ENCODE measurements at places on chromosomes 7 and 10.

DNA sequence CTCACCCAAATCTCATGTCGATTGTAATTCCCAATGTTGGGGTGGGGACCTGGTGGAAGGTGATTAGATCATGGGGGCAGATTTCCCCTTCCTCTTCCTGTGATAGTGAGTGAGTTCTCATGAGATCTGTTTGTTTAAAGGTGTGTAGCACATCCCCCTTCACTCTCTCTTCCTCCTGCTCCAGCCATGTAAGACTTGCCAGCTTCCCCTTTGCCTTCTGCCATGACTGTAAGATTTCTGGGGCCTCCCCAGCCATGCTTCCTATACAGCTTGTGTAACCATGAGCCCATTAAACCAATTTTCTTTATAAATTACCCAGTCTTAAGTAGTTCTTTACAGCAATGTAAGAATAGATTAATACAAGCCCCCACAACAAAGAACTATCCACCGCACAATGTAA, 109.9 kb upstream of the JAZF1 start:
- DNase-seq, result no peak

DNA sequence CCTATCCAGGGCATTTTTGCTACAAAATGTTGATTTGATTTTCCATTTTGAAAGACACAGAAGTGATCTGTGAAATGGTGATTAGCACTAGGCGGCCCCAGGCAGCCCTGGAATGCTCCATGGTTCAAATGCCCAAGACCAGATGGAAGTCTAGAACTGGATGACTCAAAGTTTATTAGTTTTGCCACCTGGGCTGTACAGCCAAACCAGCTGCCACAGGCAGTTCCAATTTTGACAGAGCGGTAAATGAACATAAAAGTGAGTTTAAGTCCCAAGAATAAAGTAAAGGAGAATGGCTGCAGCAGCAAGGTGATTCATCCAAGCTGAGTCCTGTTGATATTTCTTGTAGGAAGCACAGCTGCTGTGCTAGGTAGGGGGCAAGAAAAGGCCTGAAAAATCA, 180.5 kb downstream of the SUGCT start:
- DNase-seq, result no peak

DNA sequence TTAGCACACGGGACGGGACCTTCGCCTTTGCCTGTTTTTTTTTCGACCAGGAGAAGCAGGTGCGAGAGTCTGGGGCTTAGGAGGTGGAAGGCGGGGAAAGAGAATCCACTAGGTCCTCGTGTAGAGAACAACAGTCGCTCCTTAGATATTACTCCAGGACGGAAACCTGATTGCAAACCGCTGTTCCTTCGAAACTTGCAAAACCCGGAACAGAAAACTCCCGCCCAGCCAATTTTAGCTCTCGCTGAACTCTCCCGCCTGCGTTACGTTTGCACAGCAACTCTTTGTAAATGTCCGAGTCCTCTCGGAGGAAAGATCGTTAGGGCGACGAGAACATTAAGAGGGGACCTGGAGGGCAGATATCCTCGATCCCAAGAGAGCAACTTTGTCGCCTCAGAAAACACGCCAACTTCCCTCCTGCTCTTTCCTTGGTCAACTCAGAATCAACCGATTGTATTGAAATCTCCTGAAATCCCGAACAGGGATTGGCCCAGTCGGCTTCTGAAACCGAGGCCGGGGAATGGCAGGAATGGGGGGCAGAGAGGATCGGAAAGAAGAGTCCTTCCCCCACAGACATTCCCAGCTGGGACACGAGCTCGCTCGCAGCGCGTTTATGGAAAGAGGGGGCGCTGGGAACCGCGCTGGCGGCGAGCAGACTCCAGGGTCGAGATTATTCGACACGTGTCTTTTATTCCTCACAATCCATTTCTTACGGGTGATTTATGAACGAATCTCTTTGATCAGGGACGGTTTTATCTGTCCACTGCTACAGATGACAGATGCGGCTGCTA, 9.9 kb downstream of the TWIST1 start:
- DNase-seq, result no peak

DNA sequence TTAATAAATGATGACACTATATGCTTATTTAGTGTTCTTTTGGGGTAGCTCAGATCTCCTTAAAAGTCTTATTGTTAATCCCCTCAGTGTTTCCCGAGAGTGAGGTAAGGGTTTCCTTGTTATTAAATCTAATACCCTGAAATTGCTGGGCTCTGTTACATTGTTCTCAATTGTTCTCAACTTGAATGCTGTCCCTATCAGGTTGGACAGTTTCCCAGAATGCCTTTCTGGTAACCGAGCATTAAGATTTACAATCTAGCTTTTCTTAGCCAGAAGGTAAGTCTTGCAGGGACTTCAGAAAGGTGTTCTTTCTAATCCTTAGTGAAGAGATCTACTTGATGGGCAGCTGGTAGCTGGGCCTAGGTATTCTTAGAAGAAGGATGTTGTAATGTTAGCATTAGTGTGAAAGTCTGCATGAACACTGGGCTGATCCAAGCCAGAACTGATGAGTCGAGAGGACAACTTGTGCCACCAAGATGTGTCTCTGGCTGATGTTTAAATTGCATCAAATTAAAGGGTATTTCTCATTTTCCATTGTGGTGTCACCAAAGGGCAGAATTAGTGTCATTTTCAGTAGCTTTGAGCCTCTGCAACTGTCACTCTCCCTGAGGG, 89.9 kb downstream of the SND1 start:
- DNase-seq, result no peak

GRCh38 chr10:69891057-69891617, 89.4 kb downstream of the COL13A1 start:
- no peak for DNase-seq

DNA sequence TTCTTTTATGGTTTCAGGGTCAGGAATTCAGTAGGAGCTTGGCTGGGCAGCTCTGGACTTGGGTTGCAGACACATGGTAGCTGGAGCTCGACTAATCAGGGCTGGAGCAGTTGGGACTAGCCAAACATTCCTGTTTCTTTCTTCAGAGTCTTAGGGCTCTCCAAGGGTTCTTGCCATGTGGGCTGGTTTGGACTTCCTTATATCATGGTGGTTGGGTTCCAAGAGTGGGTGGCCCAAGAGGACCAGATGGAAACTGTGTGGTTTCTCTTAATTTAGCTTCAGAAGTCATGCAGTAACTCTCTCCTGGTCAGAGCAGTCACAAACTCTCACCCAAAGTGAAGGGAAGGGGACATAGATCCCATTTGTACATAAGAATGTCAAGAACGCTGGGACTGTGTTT, 270.1 kb upstream of the FZD1 start:
- no peak for DNase-seq

- DNase-seq, result no peak
These were observed 4.2 kb downstream of the KIFBP start for GRCh38 chr10:68992636-68993440.

DNA sequence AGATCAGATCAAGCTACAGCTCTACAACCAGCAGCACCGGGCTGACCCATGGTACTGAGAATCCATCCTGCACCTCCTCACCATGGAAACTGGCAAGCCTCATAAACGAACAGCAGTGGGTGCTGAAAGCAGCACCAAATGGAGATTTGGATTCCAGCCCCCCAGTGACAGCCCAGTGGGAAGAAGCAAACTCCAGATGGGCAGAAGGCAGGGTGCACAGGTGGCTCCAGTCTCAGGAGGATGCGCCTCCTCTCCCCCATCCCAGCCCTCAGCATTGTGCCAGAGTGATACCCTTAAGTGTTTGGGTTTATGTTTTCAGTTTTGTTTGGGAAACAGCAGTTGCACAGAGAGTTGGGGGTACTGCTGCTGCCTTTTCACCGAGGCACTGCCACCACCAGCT, 20.6 kb upstream of the SMO start:
- DNase-seq, result no peak

DNA sequence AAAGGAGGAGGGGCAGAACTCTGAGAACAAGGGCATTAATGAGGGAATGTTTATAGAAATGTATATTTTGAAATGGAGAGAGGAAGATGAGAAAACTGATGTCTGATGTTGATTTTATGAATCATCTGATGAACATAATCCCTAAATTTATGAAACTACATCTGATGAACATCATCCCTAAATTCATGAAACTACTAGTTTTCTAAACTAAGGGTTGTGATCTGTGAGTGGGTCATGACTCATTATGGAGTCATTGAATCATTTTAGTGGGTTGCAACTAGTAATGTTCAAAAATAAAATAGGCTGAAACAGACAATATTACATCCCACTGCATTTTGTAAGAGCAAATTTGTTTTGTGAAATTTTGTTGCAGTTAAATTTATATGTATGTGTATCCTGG, 442.6 kb upstream of the TEX47 start:
- no peak for DNase-seq

GRCh38 chr7:84822941-84823510, 363.8 kb downstream of the SEMA3D start:
- no peak for DNase-seq

DNA sequence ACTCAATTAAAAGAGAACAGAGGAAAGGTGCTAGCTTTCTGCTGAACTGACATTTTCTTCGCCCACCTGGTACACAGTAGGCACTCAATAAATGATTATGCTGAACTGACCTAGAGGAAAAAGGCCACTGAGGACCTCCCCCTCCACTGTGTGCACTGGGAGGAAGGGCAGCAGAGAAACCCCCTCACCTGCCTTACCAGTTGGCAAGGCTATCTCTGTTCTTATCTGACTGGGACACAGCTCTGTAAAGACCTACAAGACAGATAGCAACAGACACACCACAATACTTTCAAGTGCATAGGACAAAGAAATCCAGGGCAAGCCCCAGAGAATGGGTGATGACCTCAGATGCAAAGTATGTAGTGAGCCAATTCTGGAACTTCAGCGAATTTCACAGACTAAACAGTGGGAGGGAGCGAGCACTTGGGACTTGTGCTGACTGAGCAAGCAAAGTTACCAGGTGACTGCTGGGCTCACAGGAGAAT, 30.4 kb downstream of the PDLIM1 start:
- DNase-seq, result no peak

DNA sequence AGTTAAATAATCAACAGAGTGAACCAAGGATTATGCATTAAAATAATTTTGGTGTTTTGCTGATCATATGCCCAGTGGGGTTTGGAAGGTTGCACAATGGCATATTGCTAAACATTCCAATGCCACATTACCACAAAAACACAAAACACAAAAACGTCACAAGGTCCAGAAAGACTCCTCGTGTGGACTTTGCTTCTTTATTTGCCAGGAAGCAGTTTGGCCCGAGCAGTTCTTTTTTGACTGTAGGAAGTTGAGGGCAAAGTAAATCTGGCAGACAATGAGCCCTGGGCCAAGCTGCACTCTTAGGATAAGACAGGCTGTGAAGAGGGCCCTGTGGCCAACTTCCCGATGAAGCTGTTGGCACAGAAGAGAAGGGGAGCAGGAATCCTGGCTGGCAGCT, 39.2 kb upstream of the SLC35B4 start:
- DNase-seq, result no peak

DNA sequence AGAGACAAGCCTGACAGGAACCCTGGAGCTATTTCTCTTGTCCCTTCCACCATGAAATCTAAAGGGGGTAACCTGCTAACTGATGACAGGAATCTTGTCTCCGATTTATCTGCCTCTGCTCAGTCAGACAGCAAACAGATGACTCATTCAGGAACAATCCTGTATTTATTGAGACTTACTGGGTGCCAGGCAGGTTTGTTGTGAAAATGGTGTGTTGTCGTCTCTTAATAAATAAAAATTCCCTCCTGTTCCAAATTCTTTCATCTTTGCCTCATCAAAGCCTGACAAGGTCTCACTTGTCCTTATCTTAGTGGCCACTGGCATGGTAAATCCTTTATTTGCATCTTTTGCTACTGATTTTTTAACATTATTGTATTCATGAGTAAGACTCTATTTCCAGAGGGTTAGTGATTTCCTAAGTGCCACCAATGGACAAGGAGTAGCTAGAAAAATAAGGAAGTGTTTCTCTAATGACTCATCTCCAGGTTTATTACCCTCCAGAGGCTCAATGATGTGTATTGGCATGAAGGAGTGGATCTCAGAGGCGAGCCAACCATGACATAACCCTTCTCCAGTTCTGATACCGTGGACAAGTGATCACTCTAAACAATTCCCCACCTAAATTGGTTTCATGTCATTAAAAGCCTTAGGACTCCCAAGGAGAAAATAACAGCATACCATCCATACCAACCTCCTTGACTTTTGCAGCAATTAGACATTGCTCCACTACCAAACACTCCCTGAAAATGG, 724.0 kb downstream of the GRID1 start:
- no peak for DNase-seq

DNA sequence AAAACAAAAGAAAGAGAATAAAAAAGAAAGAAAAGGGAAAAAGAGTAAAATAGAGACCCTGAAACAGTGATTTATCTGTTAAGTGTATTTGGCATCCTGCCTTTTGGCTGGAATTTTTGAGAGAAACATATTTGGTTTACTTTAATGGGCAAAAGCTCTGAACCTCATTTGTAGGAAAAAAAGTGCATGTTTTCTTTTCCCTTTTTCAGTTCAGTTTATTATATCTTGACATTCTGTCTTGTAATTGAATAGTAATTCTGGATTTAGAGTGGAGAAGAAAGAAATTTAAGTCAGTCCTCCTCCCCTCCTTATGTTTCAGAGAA, 69.5 kb downstream of the ARID5B start:
- no peak for DNase-seq

- no peak for DNase-seq
These were observed 54.3 kb downstream of the FAM241B start for GRCh38 chr10:69684020-69684980.

DNA sequence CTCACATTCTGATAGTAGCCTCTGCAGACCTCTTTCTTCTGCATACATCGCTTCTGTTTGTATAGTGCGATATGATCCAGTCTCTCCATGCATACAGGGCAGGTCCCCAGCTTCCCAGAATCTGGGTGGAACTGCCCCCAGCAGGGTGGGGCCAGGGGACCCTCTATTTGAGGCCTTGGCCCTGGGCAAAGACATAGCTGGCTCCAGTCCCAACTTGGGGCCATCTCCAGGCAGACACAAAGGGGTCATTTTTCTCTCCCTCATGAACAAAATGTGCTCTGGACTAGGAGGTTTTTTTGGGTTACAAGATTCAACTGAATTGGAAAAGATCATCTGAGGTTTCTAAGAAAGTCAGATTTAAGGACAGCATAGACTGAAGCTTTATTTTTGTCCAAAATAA, 21.1 kb upstream of the HSPA12A start:
- DNase-seq, result no peak

GRCh38 chr7:76426246-76426645, 1.5 kb downstream of the ZP3 start:
- no peak for DNase-seq

GRCh38 chr10:43223056-43223455, 43.8 kb downstream of the RASGEF1A start:
- no peak for DNase-seq

GRCh38 chr7:46233585-46234329, 312.7 kb upstream of the IGFBP3 start:
- DNase-seq, result no peak

GRCh38 chr7:24899161-24899560, 80.8 kb downstream of the OSBPL3 start:
- no peak for DNase-seq

Measured in activated gamma-delta T cell treated with Interleukin-2 at 50 U/mL for 16 hours (primary cell).